Tongue (tissue), 3 donors: ENCODE measurements at places on chromosomes 2 and 18. TPM values are rescaled to one million over a fixed set of nuclear protein-coding genes. Genes with fewer than 3 reads are reported as not detected.

UGT1A5 gene
- 0.51 TPM for total RNA-seq

STON1 gene
- 13.4 TPM for total RNA-seq

MSTN gene
- 31.1 TPM for total RNA-seq

EFEMP1 gene
- total RNA-seq: 75.8 TPM

CTDP1 gene
- total RNA-seq: 18.4 TPM

FABP1 gene
- total RNA-seq: not detected

- DNase-seq: no peak
These were observed 6.4 kb downstream of the CIB4 start for GRCh38 chr2:26634636-26635230.

DNA sequence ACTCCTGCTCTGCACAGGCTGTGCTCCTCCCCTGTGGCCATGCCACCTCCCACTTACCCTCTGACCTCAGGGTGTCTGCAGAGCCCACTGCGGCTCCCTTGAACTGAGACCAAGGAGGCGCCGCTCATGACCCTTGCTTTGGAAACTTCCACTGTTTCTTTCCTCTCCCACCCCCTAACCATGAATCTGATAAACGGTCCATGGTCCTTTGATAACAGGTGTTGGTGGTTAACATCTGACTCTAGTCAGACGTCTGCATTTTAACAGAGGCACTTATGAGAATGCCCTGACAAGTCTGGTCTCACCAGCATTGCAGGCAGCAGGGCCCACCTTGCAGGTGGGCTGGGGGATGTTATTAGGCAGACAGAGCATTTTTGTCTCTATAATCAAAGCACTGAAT is 113.6 kb upstream of the APCDD1 start:
- no peak for DNase-seq

- no peak for DNase-seq
These were observed 11.7 kb upstream of the STK17B start for GRCh38 chr2:196183172-196183473.

DNA sequence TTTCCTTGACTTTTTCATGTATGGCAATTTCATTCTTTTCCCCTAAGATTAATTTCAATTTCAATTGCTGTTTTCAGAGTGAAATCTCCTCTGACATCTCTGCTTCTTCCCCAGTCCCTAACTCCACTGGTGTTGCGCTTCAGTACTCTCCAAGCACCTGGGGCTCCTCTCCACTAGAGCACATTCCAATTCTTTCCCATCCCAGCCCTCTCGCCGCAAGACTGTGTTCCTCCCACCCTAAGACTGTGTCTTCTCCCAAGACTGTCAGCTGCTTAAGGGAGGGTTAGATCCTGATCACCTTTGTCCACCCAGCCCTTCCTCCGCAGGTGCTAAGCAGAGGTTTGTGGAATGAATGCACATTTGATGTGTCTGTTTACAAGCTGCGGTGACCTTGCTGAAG is 255.7 kb upstream of the CCDC68 start:
- DNase-seq: no peak

DNA sequence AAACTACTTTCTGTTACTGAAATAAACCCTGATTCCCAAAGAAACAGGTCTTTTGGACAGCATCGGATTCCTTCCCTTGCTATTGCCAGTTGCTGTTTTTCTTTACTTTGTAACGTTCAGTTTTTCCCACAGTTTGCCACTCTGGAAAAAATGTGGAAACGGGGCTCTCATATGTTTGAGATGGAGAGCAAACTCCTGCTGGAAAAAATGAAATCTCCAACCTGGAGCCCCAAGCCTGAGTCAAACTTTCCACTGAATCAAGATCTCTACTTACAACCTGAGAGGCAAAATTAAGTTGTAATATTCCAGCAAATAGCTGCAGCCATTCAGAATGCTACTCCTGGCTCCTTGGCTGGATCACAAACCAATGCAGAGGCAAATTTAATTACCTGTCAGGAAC is 270.7 kb downstream of the SRBD1 start:
- peak; percentile 32 for DNase-seq

DNA sequence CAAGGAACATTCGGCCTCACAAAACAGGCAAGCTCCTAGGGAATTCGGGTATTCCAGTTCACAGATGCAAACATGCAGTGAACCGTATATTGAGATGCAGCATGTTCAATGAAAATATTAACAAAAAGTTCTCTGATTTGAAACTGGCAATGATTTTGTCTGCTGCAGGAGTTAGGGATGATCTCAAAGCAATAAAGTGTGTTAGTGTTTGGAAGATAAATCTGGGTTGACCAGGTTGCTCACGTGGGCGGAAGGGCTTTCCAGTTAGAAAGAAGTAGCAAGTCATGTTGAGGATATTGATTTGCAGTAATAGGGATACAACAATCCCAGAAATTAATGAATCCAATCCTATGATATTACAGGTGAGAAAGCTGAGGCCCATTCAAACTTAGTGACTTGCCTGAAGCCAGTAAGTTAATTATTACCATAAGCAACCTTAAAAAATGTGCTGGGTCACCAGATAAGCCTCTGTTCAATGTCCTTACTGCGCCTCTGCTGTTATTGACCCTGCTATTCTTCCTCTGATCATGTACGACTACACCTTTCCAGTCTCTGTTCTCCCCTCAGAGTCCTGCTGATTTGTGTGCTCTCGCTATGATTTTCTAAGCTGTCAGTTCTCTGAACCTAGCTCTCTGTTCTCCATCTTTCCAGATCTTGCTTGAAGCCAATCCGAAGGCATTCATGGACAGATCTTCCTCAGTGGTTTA is 370.8 kb downstream of the DSEL start:
- DNase-seq: no peak

DNA sequence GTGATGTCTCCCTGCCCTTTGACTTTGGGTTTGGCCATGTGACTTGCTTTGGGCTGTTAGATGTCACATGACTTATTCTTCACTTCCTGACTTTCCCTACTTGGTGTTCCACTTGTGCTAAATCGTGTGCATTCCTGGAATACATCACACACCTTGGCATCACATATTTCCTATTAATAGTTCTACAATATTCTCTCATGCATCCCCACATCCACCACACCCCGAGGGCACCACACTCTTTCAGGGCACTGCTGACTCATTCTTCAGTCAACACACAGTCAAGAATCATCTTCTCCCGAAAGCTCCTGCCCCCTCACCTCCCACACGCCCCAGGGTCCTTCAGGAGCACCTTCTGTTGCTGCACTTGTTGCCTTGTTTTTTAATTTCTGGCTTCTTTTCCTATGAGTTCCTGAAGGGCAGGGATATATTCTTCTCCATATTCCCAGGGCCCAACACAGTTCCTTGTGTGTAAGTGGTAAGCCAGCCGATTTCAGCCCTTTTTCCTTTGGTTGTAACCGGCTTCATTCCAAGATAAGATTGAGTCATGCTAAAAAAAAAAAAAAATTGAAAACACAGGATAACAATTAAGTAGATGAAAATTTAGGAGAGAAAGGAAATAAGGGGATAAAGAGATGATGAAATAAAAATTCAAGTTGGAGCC is 341.4 kb downstream of the SLC4A3 start:
- no peak for DNase-seq

GRCh38 chr2:47838686-47839085 is 55.7 kb downstream of the MSH6 start:
- DNase-seq: no peak
